Right lobe of liver (tissue), 6 donors: ENCODE measurements at places on chromosomes 2 and 18.
A peak's percentile ranks its signal among the peaks of the same experiment; 100 is the strongest.

DNA sequence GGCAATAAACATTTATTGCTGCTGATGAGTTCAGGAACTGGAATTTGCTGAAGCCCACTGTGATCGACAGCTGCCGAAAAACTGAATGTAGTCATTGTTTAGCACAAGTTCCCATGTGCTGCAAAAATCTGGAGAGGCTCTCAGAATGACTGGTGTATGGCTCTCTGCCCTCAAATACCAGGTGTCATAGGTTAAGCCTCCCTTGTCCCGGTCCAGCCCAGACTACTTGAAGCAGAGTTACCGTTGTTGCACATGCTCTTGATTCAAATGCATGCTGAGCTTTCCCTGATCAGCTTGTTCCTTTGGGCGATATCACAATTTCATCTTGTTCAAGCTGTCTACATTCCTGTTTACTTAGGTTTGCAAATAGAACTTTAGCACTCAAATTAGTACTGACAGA is 625.2 kb downstream of the CPS1 start:
- no peak for DNase-seq

- no peak for DNase-seq
These were observed 87.2 kb upstream of the SMAD2 start for GRCh38 chr18:48017635-48018034.

GRCh38 chr2:137644731-137645130 is 319.5 kb upstream of the HNMT start:
- DNase-seq: no peak

DNA sequence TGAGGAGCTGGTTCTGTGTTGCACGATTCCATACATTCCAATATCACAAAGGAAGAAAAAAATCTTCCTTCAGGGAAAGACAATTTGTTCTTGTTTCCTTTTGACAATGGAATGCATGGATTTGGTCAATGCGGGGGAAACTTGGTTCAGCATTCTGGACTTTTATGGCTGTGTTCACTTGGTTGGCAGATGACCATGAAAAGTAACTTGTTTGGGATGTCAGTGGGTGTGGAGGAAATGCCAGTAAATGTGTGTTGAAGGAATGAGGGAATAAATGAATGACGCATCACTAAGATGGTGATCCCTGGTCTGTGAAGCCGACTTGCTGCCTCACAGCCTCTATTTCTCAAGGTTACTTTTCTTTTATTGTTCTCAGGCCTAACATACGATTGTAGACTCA is 53.7 kb downstream of the THUMPD2 start:
- no peak for DNase-seq

DNA sequence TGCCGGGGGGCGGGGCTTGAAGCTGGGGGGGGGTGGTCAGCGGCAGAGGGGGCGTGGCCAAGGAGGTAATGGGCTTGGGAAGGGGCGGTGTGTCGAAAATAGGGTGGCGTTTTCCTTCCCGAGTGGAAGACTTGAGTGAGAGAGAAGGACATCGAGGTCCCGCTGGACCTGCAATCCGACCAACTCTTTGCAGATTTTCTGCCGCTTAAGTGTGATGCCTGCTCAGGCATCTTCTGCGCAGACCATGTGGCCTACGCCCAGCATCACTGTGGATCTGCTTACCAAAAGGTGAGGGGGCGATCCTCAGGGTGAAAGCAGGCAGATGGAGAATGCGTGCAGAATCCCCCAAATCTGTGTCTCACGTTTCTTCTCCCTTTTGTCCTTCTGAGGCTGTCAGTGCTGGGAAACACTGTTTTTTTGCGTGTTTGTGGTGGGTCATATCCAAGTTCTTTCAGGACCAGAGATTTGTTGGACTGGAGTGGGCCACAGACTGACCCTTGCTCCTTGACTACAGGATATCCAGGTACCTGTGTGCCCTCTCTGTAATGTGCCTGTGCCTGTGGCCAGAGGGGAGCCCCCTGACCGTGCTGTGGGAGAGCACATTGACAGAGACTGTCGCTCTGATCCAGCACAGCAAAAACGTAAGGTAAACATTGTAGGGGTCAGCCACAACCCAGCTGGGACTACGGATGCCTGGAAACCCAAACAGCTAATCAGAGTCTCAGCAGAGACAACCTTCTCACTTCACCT is 727 bp downstream of the ZFAND2B start:
- no peak for DNase-seq

- no peak for DNase-seq
These were observed 68.9 kb downstream of the RTN4 start for GRCh38 chr2:54981385-54981784.

DNA sequence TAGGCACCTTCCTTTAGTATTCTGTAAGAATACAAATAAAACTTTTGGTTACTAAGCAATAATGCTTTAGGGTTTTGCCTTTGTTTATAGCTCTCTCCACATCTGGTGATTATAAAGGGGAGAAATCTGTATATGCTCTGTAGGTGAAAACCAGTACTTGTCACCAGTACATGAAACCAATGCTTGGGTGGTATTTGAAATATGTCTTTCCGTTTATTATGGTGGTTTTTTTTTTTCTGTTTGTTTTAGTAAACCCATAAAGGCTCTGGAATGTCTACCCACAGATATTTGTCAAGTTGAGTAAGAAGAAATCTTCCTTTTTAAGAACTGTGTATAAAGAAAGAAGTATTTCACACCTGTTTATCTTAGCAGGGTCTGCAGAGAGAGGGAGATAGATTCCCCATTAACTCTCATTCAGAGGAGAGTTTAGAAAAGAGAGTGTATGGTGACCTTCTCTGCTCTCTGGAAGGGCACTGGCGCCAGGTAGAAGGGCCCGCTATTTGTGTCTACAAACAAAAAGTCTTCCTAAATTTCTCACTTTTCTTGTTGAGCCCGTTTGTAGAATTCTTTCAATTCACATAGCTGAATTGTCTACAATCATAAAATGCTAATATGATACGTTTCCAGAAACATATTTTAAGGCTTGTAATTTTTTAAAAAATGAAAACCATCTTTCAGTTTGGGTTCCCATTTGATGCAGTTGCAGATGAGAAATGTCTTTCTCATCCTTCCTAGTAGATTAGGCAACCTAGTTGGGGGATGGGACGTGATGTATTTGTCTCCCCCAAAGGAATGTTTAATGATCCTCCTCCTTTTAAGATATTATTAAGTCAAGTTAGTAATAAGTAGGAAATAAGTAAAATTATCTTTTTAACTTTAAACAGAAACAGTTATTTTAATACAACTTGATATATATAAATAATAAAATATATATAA is 33.9 kb downstream of the MAP3K20 start:
- no peak for DNase-seq

GRCh38 chr2:222372993-222373392 is 51.4 kb upstream of the SGPP2 start:
- DNase-seq: no peak

DNA sequence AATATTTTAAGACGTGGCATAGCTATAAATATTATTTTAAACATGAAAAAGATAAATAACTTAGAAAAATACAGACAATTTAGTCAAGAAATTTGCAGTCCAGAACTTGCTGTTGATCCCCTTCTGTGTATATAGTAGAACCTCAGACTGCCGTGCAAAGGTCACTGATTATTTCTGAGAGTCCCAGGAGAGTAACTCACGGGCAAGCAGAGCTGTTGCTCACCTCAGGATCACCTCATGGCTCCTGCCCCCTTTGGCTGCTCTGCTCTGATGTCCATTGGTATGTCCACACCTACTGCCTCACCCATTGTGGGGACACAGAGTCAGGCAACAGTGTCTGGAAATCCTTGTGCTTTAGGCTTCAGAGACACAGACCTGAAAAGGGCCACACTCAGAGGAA is 392.9 kb upstream of the CELF4 start:
- DNase-seq: no peak

DNA sequence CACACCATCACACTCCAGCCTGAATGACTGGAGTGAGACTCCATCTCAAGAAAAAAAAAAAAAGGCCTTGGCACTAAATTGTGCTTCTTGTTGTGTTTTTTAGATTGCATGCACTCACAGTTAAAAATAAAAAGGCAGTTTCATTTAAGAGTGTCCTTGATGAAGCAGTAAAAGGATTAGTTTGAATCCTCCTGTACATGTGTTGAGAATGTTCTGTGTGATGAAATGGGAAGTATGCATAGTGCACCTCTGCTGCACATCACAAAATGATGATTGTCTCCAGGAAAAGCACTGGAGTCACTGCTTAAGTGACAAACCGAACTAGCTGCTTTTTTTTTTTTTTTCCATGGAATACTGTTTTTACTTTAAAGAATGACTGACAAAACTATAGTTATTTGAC is 23.1 kb downstream of the DYSF start:
- DNase-seq: no peak

GRCh38 chr2:235047171-235048160 is 95.6 kb downstream of the SH3BP4 start:
- DNase-seq: no peak

- DNase-seq: no peak
These were observed 6.8 kb upstream of the COX7A2L start for GRCh38 chr2:42367835-42368234.

GRCh38 chr2:220219371-220219770 is 591.9 kb downstream of the SLC4A3 start:
- no peak for DNase-seq

DNA sequence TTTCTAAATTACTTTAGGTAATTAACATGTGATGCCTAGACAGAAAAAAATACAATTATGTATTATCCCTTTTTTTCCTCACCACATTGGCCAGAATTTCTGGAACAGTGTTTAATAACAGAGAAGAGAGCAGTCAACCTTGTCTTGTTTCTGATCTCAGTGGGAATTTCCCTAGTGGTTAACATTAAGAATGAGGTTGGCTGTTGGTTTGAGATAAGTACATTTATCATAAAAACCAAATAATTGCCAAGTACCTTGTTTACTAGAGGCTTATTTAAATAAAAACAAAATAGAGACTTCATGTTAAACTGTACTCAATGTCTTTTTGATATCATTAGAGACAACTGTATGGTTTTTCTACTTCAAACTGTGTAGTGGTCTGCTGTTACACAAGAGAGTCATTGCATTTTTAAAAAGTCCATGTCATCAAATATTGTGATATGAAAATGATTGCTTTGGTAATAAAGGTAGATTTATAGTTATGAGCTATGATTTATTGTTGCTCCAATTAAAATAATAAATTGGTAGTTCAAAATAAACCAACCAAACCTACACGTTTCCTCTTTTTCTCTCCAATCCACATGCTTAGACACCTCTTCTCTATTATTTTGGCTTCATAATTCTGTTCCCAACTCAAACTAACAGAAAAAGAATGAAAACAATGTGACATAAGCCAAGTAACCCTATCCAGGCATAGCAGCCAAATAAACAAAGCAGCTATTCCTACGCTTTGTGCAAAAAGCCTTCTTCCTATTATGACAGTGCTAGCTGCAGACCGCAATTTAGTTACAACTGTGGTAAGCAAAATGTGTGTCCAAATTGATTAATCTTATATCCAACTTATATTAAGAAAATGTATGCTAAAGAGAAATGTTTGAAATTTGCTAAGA is 20.9 kb upstream of the TANK start:
- no peak for DNase-seq

- DNase-seq: peak; percentile 2
These were observed 14.9 kb downstream of the MAL start for GRCh38 chr2:95040426-95040825.

DNA sequence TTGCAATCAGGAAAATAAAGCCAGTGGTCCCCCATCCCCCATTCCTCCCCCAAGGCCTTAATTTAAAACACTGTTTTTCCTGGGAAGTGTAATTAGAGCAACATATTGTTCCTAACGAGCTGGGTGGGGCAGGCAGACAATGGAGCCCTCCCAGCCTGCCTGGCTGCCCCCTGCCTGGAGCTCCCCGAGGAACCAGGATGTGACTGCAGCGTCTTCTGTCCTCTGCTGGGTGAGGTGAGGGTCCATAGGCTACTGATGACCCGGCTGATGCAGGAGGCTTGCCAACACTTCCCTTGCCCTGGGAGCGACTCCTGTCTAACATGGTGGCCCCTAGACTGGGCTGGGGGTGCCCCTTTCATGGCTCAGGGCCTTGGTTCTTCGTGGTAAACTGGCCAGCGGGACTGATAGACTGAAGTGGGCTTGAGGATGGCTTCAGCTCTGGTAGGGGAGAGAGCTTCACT is 152.4 kb downstream of the DYSF start:
- DNase-seq: peak; percentile 35

DNA sequence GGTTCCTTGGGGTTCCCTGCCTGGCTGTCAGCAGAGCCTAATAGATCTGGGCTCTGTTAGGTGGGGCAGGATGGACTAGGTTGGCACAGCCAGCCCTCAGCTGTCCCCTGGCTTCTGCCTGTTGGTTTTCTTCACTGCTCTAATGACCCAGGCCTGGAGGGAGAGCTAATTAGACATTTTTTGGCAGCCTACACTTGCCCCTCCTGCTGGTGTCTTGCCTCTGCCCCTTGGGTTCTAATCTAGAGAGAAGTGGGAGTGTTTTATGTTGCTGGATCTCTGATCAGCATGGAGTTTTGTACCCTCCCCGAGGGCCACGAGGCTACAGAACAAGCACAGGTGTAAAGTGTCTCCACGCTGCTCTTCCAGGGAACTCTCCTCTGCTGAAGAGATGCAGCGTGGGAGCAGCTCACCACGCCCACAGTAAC is 199.4 kb upstream of the RASGRP3 start:
- DNase-seq: no peak

DNA sequence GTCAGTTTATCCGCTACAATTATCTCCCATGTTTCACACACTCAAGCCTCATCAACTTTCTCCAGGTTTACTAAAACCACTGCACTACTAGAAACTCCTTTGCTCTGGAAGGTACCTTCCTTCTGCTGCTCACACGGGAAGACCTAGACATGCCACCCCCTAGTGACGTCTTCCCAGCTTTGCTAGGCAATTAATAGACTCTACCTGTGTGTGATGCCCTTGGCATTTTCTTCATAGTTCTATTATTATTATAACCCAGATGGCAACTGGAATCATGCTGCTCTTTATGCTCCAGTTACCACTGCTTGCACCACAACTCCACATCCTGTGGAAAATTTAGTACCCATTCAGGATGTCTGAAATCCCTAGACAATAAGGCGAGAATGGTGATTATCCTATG is 42.4 kb downstream of the CACNB4 start:
- no peak for DNase-seq

DNA sequence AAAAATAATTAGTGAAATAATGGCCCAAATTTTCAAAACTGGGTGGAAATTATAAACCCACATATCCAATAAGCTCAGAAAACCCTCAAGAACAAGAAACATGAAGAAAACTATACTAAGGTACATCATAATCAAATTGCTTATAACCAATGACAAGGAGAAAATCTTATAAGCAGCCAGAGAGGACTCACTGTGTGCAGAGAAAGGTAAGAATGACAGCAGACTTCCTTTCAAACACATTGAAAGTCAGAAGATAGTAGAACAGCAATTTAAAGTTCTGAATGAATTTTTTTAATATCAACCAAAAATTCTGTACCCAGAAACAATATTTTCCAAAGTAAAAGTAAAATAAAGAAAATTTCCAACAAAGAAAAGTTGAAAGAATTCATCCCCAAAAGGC is 197.7 kb upstream of the RAB12 start:
- no peak for DNase-seq

- DNase-seq: no peak
These were observed 316.5 kb downstream of the SETBP1 start for GRCh38 chr18:44997174-44997573.

DNA sequence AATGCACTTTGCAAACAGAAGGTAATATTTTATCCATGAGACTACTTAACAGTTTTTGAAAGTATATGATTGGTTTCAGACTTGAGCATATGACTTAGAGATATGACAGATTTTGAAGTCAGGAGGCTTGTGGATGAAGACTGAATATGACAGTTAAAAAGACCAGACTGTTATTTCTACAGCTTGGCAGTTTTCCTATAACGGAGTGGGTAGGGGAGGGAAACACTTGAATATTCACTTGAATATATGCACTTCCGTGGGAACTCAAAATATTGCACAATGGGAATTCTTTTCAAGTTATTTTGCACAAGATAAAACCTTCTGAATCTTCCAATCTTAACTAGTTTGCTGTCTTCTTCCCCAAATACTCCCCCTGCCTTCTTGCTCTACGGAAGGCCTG is 64.6 kb upstream of the ACKR3 start:
- no peak for DNase-seq
